Central memory CD4-positive, alpha-beta T cell (primary cell): ENCODE measurements at places on chromosomes 1 and 21.

GRCh38 chr21:35556536-35556935 lies 503.8 kb downstream of the SETD4 start:
- no peak for DNase-seq

- no peak for DNase-seq
Measured at GRCh38 chr1:50266509-50266908, 156.7 kb downstream of the DMRTA2 start.

DNA sequence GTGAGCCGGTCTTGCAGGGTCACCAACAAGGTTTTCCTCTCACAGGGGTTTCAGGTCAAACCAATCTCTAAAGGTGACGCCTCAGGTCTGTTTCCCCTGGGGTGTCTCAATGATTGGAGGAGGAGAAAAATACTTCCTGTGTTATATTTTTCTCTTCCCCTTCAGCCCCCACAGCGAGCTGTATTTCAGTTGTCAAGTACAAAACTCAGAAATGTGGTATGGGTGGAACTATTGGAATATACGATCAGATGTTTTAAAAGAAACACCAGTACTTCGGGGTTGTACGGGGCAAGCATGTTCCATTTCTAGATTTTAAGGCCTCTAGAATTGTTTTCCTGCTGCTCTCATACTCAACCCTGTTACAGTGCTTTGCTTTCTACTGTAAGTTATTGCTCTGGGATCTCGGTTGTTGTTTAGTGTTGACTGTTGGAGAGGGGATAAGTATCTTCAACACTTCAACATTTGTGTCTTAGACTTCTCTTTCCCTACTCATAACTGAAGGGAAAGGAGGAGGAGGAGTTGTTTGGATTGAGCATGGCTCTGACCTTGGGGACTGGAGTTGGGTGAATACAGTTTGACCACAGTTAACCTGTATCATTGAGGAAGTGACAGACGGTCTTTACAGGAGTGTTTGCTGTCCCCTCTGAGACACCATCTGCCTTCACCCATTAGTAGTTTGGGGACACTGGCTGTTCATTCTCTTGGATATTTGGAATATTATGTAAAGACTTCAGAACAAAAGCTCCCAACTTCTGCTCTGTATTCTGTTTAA lies 2.0 kb downstream of the MAPKAPK2 start:
- DNase-seq: peak; percentile 38

DNA sequence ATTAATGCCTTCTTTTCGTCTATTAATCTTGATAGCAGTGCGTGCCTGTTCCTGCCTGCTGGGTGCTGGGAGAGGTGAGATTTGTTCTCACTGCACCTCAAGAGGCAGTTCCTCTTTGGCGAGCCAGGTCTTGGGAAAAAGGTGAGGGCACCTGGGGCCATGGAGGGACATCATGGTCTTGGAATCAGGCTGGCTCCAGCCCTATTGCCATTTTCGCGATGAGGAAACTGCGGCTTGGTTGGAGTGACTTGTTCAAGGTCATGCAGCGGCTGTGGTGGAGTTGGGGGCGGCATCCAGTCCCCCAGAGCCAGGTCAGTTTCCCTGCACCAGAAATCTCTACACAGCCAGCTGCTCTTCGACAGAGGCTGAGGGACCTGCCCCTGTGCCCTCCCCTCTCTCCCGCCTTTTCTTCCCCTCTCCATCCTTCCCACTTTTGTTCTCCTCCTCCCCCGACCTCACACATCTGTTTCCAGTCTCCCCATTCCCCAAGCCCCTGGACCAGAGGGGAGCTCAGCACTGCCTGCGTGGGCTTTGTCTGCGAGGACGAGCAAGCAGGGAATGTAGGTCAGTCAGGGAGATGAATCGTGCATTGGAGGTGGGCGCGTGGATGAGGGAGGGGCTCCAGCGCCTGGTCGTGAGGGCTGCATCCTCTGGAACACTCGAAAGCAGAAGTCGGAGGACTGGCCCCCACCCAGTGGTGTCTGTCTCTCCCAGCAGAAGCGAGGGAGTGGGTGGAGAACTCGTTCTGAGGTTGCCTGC lies 135.1 kb downstream of the ACTL8 start:
- DNase-seq: no peak
